ENCODE measurements at places on chromosomes 5 and 9. TPM values are rescaled to one million over a fixed set of nuclear protein-coding genes. Genes with fewer than 3 reads are reported as not detected.

CBY3 gene
- not detected for total RNA-seq

DNAI1 gene
- total RNA-seq: not detected

SPATA31D4 gene
- total RNA-seq: not detected

GCNT4 gene
- under 0.01 TPM for total RNA-seq

ANKDD1B gene
- 3.7 TPM for total RNA-seq

RGS3 gene
- total RNA-seq: 48.0 TPM

ROPN1L gene
- total RNA-seq: not detected

LURAP1L gene
- 14.1 TPM for total RNA-seq

SEMA6A gene
- 43.8 TPM for total RNA-seq

SV2C gene
- total RNA-seq: under 0.01 TPM

TYRP1 gene
- total RNA-seq: not detected

PPP2R2B gene
- 4.7 TPM for total RNA-seq

IRX1 gene
- 2.1 TPM for total RNA-seq
